ENCODE measurements at places on chromosomes 12 and 14.

- DNase-seq, result no peak
Observed at GRCh38 chr12:94180558-94181296, 32.4 kb downstream of the PLXNC1 start.

- DNase-seq, result no peak
Observed at GRCh38 chr14:57687416-57687815, 178.5 kb downstream of the SLC35F4 start.

- DNase-seq, result no peak
Observed at GRCh38 chr12:23211384-23212320, 586.7 kb downstream of the ETNK1 start.

DNA sequence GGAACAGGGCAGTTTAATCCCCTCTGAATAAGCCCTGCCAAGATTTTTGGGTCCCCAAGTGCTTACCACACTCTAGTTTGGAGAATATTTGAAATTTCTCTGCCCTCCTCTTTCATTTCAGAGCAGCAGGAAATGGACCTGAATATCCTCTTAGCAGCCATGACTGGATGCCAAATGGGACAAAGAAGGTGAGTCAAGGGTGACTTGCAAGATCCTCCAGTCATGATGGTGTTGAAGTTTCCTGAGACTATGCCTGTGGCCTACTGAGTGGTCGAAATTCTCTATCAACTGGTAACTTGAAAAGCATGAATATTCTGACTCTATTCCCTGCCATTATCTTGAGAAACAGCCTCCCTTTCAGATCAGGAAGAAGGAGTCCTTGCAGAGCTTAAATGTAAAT, 1674.7 kb upstream of the SEL1L start:
- peak; percentile 46 for DNase-seq

DNA sequence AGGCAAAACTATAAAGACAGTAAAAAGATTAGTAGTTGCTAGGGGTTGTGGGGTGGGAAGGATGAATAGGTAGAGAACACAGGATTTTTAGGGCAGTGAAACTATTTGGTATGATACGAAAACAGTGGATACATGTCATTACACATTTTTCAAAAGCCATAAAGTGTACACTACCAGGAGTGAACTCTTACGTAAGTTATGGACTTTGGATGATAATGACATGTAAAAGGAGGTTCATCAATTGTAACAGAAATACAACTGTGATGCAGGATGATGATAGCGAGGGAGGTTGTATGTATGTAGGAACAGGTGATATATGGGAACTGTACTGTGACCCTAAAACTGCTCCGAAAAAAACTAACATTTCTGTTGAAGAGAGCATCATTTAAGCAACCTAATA, 15.1 kb upstream of the FGF6 start:
- no peak for DNase-seq

GRCh38 chr14:23567186-23568020, at the start of gene AP1G2:
Gene AP1G2, minus strand, starts transcription at chr14:23567791. Its CDS starts 477 bp downstream, at chr14:23567314.
- DNase-seq, result peak; percentile 95

DNA sequence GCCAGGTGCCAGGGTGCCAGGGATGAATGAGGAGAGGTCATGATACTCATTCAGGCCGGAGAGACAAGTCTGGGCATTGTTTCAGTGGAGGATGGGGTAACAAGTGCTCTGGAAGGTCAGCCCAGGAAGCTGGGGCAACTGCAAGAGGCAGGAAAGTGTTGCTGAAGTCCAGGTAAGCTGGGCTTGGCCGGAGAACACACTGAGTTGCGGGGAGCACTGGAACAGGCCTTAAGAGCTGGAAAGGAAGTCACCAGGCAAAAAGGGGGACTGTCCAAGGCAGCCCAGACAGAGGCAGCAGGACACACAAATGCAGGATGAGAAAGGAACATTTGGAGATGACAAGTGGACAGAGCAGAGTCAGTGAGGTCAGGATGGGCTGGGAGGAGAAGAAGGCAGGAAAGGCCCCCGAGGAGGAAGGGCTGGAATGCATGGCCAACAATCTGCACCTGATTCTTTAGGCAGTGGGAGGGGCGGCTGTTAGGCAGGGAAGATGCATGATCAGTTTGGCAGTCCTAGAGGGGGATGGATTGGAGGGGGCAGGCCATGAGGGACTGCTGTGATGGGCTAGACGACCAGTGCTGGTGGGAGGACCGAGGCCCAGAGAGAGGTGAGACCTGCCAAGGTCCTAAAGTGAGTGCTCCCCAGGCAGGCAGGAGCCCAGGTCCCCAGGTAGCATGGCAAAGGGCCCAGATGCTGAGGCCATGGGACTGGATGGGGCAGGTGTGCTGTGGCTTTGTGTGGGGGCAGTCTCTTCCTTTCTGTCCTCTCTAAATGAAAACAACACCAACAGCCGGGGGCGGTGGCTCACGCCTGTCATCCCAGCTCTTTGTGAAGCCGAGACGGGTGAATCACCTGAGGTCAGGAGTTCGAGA, 17.2 kb upstream of the HHIPL1 start:
- DNase-seq, result no peak

DNA sequence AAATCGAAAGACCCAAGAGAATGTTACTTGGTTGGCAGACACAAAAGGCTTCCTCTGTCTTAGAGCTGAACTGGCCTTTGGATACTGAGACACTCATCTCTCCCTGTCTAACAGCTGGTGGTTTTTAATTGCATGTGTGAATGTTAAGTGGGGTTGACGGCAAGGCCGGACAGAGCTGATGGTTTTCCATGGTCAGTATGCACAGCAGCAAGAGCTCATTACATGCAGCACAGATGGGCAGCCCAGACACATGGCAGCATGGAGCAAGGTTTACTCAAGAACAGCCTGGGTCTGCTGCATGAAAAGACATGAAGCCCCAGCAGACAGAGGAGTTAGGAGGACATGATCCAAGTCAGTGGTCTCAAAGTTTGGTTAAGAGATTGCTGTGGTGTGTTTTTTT, 27.8 kb upstream of the CACNA2D4 start:
- DNase-seq, result no peak

DNA sequence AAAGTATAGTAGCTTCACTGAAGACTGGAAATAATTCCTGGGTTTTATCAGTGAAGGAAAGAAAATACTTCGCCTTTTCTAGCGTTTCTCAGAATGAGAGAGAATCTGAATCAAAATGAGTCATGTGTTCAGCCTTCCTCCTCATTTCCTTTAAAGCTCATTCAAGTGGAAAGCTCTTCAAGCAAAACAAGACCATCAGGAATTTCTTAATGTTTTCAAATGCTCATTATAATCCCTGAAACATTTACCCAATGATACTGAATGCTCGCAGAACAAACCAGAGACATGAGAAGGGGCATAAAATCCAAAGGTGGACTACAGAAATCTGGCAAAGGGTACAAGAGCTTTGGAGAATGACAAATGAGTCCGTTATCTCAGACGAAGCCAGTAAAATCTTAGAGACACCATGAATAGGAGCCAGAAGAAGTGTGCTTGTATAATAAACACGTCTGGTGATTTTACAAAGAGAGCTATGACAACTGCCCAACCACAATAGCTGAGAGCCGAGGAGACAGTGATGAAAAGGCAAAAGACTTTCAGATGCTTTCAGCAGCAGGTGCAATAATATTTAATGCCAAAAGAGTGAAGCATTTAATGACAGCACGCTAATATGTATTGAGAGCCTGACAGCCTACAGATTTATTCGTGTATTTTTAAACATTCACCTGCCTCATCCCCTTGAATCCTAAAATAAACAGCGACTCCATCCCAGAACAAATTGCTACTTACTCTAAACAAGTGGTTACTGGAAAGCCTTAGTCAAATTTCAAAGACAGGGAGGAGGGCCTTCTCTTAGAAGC, 19.0 kb downstream of the SPRING1 start:
- no peak for DNase-seq

GRCh38 chr12:74689071-74689655, 151.5 kb downstream of the ATXN7L3B start:
- peak; percentile 77 for DNase-seq

DNA sequence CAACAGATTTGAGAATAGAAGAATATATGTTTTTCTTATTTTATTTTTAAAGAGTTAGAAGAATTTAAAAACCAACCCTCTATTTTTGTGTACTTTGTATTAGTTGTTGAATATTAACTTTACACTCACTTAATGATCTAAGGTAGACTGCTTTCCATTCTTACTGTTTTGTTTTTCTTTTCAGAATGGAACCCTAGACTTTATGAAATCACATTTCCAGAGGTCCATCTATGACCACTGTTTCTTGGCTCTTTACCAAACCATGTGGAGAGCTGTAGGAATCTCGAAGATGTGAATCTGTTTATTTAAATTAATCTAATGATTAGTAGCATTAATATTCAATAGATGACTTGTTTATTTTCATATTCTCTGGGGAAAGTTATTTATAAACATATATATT, 7.2 kb upstream of the PIK3C2G start:
- no peak for DNase-seq

DNA sequence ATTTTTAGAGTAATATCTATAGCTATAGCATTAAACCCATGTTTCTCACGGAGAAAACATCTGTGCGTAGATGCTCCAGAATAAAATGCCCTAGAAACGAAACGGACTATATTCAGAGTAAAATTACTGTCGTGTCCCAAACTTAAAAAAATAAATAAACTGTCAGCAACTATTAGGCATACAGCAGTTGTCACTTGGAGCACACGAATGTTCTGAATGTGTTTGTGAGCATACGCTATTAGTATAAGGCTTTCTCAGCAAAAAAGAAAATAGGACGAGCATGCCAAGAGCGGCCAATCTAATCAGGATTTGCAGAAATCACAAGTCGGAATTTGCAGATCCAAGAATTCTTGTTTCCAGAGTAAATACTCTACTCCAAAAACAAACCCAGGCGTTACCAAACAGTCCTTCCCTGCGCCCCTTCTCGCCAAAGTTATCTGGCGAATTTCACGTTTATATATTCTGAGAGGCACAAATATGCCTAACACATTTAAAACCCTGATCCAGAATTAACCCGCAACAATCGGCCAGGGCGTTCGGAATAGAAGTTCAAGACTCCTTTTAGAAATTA, 836 bp downstream of the PTPN21 start:
- DNase-seq, result peak; percentile 45

GRCh38 chr12:65799331-65799730, 25.0 kb upstream of the HMGA2 start:
- DNase-seq, result no peak

- no peak for DNase-seq
Observed at GRCh38 chr12:38907201-38907923, 2.0 kb upstream of the CPNE8 start.

GRCh38 chr14:64953661-64954060, 11.1 kb upstream of the GPX2 start:
- no peak for DNase-seq

GRCh38 chr12:127873306-127873705, 393.7 kb upstream of the TMEM132C start:
- no peak for DNase-seq

GRCh38 chr14:76201162-76201561, 49.4 kb downstream of the GPATCH2L start:
- peak; percentile 20 for DNase-seq

DNA sequence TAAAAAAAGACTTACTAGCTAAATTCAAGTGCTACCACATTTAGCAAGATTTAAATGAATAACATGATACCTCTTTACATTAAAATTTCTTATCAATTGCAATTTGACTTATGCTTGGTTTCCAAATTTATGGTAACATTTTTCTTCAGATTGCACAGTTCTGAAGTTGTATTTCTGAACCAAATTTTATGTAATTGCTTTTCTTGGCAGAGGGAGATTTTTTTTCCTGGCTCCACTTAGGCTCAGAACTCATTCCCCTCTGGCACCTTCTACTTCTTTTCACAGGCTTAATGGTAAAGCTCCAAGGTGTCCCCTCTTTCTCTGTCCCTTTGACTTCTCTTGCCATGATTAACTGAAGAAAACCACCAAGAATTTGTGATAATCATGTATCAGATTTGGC, 99.8 kb upstream of the TMTC1 start:
- DNase-seq, result no peak

DNA sequence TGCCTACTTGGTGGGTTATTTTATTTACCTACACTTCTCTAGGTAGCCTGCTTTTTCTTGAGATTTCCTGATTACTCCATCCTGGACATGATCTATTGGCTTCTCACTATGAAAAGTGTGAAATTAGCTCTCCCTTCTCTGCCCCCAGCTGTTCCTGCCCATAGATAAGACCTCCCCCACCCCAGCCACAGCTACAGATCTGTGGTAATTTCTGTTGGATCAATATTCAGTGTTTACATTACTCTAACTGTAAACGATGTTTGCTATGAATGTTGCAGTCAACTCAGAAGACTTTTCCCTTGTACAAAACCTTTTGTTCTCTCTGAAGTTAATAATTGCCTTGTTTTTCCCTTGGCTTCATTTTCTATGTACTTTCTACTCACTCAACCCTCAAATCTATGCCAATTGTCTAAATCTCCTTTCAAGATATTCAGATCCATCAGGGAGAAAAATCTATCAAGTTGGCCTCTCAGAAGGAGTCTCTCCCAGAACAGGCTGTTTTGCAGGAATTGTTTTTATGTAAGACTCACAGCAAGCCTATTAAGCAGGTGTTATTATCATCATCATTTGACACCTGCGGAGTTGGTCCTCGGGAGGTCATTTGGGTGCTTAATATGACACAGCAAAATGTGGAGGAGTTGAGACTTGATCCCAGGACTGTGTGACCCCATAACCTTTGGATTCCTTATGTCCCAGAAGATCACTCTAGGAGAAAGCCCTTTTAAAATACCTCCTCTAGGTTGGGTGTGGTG, 227.4 kb downstream of the SUDS3 start:
- no peak for DNase-seq

GRCh38 chr14:76354310-76354709, 21.6 kb upstream of the ESRRB start:
- no peak for DNase-seq

- DNase-seq, result no peak
Observed at GRCh38 chr14:93319494-93319893, 13.3 kb downstream of the BTBD7 start.

DNA sequence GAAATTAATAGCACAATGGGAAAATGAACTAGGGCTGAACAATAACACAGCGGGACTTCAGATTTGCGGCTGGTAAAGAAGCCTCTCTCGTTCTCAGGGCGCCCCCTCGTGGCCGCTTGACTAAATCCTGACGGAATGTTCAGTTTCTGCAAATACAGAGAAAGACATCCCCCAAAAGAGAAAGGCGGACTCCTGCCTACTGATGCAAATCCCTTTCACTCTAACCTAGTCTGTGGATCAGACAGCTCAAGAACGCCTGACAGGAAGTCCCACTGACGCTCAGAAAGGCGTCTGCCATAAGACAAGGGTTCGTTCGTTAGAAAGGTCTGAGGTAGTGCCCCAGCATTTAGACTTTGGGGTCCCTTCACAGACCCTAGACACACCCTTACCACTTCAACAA, 2.5 kb downstream of the NUAK1 start:
- DNase-seq, result peak; percentile 94

Data from DMS53 (cell line).